ENCODE measurements at places on chromosomes 3 and 15.

DNA sequence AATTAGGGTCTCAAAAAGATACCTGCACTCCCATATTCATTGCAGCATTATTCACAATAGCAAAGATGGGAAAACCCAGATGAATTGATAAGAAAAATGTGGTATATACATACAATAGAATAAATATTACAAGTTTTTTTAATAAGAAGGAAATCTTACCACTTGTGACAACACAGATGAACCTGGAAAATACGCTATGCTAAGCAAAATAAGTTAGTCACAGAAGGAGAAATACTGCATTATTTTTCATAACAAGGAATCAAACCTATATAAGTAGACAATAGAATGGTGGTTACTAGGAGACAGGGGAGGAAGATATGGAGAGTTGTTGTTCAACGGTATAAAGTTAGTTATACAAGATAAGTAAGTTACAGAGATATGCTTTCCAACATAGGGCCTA, 130.0 kb downstream of the GSK3B start:
- no peak for DNase-seq

GRCh38 chr15:72284781-72285180, 12.4 kb upstream of the PARP6 start:
- no peak for DNase-seq

DNA sequence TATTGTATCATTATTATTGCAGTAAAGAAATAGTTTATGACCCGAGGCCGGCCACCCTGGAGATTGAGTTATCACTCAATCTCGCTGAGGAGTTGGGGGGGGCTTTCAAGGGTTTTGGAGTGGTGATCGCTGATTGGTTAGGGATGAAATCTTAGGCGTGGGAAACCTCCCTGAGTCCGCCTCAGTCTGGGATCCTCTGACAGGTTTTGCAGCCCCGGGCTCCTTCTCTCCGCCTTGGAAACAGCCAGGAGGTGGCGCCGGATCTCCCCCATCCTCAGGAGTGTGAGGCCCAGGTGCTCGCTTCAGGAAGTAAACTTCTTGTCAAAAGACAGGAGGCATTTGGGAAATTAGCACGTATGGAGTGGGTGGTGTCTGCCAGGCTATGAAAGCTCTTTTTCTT, 41.1 kb upstream of the SEC61A1 start:
- DNase-seq: no peak

DNA sequence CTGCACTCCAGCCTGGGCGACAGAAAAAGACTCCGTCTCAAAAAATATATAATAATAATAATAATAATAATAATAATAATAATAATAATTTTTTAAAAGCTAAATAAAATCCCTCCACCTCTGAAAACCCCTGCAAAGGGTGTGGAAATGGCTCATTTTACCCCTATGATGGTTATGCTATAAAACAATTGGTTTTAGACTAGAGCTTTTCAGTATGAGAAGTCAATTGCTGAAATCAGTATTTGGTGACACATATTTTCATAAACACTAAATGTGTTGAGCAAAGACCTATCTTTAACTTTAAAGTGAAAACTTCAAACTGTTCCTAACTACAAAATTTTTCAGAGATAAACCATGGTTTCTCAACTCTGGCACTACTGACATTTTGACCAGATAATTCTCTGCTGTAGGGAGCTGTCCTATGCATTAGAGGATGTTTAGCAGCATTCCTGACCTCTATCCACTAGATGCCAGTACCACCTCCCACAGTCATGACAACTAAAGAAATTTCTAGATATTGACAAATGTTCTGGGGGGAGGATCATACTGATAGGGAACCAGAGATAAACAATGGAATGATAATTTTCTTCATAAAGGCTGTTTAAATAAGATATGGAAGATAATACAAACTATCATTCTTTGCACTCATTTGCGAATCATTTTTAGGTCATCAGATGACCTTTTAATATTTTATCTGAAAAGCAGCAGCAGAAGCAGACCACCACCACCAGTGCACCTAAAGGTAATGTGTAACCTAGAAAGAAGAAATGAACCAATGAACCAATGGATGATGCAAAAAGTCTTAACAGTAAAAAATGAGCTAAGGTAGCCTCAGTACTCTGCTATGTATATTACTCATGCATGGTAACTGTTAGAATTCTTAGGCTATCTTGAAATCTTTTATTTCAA, 13.8 kb downstream of the PTPN9 start:
- DNase-seq: no peak

- DNase-seq: no peak
Measured at GRCh38 chr3:192482809-192483208, 244.5 kb downstream of the FGF12 start.

Measured in stimulated activated CD8-positive, alpha-beta memory T cell treated with anti-CD3 and anti-CD28 coated beads, Interleukin-2, amount 100 ng/mL, for 1 hour (primary cell).